GM13976 (cell line): ENCODE measurements at places on chromosomes 5 and 9.
A peak's percentile ranks its signal among the peaks of the same experiment; 100 is the strongest.

GRCh38 chr9:31355965-31356364, 1028.5 kb upstream of the ACO1 start:
- no peak for DNase-seq

GRCh38 chr9:93702261-93702660, 125.9 kb downstream of the PHF2 start:
- DNase-seq = peak; percentile 4

DNA sequence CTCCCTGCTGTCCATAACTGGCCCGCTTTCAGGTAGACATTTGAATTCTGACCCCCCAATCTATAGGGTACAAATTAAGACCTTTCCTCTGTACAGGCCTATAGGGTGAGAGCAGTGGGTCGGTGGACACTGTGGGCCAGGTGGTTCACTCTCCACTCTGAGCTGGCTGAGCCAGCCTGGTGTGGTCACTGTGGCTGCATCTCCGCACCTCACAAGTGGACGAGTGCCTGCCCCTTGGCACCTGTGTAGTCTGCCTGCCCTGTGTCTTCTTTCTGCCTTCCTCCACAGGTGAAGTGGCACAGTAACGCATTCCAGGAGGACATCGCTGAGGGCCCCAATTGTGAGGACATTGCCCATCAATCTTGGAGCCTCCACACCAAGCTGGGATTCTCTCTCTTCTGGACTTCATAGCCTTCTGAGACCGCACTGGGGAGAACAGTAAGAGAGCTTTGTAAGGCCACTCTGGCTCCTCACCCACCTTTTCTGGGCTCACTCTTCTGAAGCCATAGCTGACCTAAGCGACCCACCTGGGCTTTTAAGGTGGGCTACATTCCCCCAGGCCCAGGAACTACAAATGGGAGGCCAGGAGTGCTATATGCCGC, 33.5 kb upstream of the JADE2 start:
- no peak for DNase-seq

- no peak for DNase-seq
These were observed 318.1 kb upstream of the PIK3R1 start for GRCh38 chr5:67897431-67897830.

GRCh38 chr5:24385070-24385469, 259.7 kb downstream of the CDH10 start:
- DNase-seq = no peak

DNA sequence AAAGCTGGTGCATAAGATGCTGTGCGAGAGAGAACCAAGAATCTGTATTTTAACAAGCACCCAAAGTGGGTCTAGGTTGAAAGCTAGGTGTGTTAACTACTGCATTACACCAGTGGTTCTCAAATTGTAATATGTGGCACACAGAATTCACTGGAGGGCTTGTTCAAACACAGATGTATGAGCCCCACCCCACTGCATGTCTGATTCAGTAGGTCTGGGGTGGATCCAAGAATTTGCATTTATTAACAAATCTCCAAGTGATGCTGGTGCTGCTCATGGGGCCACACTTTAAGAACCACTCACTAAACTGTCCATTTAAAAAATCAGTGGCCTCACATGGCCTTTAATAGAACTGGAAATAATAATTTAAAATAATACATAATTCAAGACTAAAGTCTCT, 40.4 kb downstream of the LPAR1 start:
- DNase-seq = no peak

- no peak for DNase-seq
These were observed 1.7 kb downstream of the ACTL7B start for GRCh38 chr9:108854094-108854493.

DNA sequence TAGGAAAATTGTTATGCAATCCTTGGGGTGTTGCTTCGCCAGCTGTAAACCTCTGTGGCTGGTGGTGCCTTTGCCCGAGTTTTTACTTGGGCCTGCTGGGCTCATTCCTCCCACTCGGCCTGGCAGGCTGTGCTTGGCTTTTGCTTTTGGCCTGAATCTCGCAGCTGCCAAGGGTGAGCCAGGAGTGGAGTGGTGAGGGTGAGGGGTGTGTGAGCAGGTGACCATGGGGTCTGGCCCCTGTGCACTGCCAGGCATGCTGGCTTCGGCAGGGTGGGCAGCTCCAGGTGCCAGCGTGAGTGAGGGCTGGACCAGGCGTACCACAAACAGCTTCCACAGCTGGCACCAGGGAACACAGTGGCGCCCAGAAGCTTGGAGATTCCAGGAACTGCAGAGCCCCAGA, 12.6 kb upstream of the DHFR start:
- DNase-seq = no peak

GRCh38 chr5:7868427-7868772, 431 bp downstream of the FASTKD3 start:
- no peak for DNase-seq

- no peak for DNase-seq
These were observed 230.7 kb upstream of the IRX1 start for GRCh38 chr5:3364941-3365340.

DNA sequence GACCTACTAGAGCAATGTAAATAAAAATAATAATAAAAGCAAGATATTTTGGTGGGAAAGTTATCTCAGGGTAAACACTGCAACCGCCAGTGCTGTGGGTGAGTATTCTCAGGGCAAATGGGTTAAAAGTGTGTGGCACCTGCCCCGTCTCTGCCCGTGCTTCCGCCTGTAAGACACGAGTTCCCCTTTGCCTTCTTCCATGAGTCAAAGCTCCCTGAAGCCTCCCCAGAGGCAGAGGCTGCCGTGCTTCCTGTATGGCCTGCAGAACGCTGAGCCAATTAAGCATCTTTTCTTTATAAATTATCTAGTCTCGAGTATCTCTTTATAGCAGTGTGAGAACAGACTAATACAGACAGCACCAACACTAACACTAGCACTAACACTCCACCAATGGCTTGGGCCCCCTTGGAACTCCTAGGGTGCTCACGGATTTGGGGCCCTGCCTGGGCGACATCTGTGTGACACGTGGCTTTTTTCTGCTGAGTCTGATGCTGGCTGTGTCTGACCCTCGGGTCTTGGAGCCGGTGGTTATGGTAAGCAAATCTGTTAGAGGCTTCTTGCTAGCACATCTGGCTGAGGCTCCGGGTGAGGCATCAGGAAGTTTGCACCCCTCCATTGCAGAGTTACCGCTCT, 10.6 kb downstream of the PLEKHG4B start:
- no peak for DNase-seq

GRCh38 chr5:149415066-149415967, 36.2 kb upstream of the IL17B start:
- DNase-seq = no peak

DNA sequence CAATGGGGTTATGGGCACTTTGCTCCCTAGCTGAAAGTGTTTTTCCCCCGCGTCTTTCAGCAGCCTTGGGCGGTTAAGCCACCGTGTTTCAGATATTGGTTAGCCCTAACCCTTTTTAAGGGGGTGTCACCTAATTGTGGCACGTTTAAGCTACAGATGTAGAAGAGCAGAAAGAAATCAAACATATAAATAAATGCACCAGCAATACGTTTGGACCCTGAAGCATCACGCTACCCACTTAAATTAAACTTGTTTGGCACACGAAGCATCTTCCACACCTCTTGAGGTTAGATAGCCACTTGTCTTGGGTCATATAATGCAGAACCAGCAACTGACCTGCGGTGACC, 768 bp downstream of the YTHDC2 start:
- DNase-seq = peak; percentile 26

DNA sequence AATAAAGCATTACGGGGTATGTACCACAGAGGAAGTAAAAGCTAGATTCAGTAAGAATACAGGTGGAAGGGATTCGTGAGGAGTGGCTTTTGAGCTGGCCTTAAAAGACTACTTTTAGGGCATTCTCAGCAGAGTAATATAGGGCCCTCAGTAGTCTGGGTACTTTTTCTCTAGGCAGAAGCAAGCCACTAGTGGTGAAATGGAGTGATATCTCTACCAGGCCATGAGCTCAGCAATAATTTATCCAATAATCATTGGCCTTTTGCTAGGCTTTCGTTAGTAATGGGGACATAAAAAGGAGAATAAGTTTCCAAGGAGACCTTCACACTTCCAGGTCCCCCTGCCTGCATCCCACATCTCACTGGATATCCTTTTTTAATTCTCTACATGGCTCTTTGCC, 1.7 kb downstream of the POLR3G start:
- no peak for DNase-seq

DNA sequence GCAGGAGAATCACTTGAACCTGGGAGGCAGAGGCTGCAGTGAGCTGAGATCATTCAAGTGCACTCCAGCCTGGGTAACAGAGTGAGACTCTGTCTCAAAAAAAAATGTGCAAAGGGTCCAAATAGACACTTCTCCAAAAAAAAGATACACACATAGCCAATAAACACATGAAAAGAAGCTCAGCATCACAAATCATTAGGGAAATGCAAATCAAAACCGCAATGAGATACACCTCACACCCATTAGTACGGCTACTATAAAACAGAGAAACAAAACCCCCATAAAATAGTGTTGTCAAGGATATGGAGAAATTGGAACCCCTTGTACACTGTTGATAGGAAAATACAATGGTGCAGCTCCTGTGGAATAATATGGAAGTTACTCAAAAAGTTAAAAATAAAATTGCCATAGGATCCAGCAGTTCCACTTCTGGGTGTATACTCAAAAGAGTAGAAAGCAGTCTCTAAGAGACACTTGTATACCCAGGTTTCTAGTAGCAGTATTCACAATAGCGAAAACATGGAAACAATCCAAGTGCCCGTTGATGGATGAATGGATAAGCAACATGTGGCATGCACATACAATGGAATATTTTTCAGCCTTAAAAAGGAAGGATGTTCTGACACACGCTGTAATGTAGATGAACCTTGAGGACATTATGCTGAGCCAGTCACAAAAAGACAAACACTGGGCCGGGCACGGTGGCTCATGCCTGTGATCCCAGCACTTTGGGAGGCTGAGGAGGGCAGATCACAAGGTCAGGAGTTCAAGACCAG, 57.2 kb upstream of the PPARGC1B start:
- DNase-seq = no peak

GRCh38 chr5:107306594-107306993, 364.1 kb downstream of the EFNA5 start:
- no peak for DNase-seq

- no peak for DNase-seq
These were observed 33.9 kb downstream of the LMNB1 start for GRCh38 chr5:126810596-126811380.

DNA sequence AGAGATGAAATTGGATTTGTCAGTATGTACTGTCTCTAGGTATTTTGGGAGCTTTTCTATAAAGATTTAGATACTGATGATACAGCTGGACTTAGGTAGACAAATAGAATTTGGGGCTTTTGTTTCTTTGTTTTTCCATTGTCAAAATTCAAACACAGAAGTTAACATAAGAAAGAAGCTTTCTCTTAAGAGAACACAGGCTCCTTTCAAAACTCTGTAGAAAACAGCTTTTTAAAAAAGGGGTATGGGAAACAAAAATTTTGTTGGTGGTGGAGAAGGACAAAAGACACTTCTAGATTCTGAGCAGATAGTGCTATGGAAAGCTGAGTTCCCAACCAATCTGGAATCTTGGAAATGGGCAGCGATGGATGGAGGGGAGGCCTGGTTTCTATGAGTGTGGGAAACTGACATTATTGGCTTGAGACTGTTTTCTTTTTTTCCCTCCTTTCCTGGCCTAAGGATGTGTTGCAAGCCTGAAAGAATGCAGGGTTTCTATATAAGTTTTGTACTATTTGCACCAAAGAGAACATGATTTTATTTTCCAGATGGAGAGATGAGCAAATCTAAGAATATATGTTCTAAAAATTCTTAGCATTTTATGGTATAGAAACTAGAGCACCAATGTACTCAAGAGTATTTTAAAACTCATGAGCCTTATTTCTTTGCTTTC, 240.0 kb downstream of the PRR16 start:
- no peak for DNase-seq

- DNase-seq = no peak
These were observed 150.3 kb downstream of the NR2F1-AS1 start for GRCh38 chr5:93430673-93431199.

DNA sequence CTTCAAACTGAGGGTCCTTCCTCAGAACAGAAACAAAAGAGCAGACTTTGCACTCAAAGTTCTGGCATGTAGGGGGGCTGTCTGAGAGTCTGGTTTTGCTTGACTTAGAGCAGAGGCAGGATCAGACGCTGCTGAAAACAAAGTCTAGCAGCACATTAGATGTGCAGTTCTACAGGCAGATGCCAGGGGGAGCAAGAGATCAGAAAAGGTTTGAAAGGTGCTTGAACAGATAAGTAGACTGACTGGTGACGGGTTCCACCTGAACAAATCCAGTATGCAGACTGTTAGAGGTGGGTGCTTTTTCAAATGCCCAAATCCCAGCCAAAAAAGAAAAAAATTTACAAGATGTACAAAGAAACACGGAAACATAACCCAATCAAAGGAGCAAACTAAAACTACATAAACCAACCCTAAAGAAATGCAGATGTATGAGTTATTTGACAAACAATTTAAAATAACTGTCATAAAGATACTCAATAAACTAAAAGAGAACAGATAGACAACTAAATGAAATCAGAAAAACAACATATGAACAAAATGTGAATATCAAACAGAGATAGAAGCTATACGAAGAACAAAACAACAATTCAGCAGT, 194.7 kb upstream of the FREM1 start:
- DNase-seq = peak; percentile 36

GRCh38 chr5:74355041-74355824, 285.3 kb downstream of the ENC1 start:
- no peak for DNase-seq

DNA sequence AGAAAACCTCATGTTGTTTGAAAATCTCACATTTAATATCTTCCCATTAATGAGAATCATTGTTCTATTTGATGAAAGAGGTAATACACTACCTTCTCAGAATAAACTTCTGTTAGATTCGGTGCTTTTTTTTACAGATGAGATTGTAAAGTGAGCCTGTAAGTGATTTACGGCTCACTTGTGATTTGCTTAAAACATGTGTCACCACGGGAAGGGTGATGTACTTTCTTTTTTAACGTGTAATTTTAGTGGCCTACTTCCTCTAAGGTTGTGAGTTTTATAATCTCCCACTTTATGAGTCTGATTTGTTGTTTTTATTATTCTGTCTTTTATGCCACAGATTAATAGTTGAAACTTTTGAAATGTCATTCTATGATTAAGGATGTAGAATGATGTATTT, 15.9 kb downstream of the ANXA1 start:
- no peak for DNase-seq

GRCh38 chr5:154356020-154356655, 89.7 kb upstream of the SAP30L start:
- no peak for DNase-seq

GRCh38 chr5:51988634-51989033, 605.4 kb downstream of the ISL1 start:
- DNase-seq = no peak

DNA sequence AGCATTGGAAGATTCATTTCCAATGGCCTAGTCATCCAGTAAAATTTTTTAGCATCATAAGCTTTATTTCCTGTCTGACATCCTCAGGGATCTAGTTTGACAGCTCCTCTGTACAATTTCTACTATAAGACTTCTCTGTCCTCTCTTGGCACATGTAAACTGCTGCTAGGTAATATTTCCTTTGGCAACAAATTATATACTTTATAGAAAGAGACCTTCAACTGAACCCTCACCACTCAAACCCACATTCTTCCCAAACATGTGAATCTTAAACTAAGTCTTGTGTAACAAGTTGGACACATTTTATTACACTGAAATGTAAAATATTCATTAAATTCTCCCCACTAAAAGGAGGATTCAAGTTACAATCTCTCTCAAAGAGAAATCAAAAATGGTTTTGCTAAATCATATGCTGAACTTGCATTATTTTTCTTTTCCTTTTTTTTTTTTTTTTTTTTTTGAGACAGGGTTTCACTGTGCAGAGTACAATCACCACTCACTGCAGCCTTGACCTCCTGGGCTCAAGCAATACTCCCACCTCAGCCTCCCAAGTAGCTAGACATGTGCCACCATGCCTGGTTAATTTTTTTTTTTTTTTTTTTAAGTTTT, 36.9 kb downstream of the SCAI start:
- DNase-seq = no peak

GRCh38 chr5:39076757-39077728, 2.8 kb upstream of the RICTOR start:
- DNase-seq = peak; percentile 48
